ENCODE measurements at places on chromosomes 1 and 21.

DNA sequence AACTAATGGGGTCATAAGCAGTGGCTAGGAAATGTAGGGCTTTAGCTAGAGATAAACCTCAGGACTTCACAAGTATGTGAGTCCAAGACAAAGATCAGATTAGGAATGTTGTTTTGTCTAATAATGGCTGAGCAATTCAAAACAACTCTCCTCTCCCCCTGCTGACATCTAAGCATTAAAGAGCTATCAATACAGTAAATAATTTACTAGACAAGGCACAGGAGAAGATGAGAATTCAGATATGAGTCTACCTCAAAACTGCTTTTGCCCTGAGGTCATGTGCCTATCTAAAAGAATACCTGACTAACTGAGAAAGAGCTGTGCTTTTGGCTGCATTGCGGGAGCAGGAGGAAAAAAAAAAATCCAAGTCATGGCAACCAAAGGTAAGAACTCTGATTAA, 86.8 kb downstream of the SPATA17 start:
- peak; percentile 40 for DNase-seq

- DNase-seq = no peak
These were observed 3.8 kb downstream of the LMNA start for GRCh38 chr1:156118177-156118868.

- no peak for DNase-seq
These were observed 33.2 kb upstream of the RUNX3 start for GRCh38 chr1:24963099-24963872.

DNA sequence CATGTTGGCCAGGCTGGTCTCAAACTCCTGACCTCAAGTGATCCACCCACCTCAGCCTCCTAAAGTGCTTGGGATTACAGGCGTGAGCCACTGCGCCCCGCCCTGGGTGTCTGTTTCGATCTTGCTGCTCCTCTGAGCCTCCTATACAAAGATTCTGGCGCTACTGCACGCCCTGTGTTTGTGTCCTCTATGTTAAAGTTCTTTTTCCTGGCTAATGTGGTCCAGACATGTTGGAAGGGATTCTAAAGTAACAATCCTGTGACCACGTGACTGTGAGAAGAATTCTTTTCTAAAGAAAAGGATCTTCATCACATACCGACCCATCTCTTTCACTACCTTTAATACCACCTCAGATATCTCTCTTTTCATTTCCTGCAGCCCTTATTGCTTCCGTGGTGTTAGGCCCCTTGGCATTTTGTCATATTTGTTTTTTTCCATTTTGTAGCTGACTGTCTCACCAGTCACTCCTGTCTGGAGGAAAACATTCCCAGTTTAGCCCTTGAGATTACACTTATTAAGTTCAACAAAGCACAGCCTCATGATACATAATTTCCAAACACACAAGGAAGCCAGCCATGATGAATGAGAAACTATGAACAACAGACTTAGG, 27.2 kb upstream of the ENO1 start:
- no peak for DNase-seq

DNA sequence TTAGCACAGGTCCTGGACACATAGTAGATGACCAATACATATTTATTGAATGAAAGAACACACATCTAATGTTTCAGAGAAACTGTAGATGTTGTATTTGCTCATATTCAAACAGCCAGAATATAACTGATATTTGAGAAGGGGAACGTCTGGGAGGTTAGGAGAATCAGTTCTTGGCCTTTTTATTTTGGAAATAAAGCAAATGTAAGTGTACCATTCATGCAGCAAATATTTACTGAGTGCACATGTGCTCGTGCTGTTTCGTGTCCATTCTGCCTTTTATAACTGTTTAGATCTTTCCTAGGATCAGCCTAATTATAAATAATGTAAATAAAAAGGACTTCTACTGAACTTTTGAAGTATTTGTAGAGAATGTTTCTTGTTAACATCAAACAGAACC, 103.8 kb downstream of the GREM2 start:
- DNase-seq = no peak

- no peak for DNase-seq
These were observed 376 bp downstream of the AVPR1B start for GRCh38 chr1:206116873-206117150.

GRCh38 chr21:14824126-14824525, 240.7 kb downstream of the NRIP1 start:
- no peak for DNase-seq

- no peak for DNase-seq
These were observed 16.4 kb downstream of the CD2 start for GRCh38 chr1:116770625-116771024.

- peak; percentile 5 for DNase-seq
These were observed 2.5 kb upstream of the ST3GAL3 start for GRCh38 chr1:43704838-43705237.

DNA sequence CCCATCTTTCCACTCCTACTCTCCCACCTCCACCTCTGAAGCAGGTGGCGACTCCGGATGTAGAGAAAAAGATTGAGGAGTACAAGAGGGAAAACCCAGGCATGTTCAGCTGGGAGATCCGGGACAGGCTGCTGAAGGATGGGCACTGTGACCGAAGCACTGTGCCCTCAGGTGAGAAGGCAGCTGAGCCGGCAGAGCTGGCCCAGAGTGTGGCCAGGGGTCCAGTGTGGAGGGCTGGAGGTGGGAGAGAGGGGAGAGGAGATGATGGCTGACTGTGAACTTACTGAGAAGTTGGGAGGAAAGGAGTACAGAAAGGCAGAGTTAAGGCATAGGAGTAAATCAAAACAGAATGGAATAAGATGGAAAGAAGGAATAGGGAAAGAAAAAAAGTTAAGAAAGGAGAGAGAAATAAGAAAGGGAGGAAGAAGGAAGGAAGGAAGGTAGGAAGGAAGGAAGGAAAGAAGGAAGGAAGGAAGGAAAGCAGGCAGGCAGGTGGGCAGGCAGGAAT, 4.5 kb downstream of the PAX7 start:
- DNase-seq = no peak

DNA sequence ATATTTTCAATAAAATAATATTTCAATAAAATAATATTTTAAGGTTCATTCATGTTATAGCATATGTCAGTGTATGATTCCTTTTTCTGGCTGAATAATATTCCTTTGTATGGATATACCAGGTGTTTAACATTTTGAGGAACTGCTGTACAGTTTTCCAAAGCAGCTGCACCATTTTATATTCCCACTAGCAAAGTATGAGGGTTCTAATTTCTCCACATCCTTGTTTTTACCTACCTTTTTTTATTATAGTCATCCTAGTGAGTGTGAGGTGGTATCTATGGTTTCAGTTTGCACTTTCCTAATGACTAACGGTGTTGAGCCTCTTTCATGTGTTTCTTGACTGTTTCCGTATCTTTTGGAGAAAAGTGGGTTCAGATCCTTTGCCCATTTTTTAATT, 5.2 kb downstream of the DEGS1 start:
- DNase-seq = no peak

DNA sequence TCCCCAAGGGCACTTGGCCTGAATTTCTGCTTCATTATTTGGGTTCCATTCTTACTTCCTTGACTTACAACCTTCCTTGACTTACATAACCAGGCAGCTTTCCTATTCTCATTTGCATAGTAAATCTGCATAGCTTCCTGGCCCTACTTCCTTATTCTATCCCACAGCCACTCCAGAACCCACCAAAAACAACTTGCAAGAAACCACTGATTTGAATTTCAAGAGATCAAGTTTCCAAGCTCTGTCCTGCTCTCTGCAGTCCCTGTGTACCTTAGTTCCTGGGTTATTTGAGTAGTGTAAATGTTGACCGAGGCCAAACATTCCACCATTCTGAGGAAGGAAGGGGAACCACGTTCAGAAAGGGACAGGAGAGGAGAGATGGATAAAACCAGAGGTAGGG, 603.3 kb downstream of the PTPRC start:
- DNase-seq = no peak

GRCh38 chr21:39696618-39697017, 48.4 kb upstream of the IGSF5 start:
- DNase-seq = no peak

DNA sequence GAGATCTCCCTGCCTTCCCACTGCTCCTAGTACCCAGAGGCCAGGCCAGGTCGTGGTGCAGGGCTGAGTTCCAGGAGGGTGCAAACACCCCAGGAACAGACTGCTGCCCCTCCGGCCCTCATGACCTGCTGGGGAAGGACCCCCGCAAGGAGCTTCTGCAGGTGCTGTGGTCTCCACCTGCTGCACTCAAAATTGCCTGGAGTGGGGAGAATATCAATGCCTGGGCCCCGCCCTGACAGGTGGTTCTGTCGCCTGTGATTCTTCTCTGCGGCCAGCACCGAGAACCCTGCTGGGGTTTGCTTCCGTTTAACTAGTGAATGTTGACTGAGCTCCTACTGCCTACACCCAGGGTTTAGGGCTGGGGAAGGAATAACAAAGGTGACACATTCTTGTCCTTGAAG, 2.1 kb upstream of the TFF3 start:
- no peak for DNase-seq

- no peak for DNase-seq
These were observed 145.3 kb downstream of the NTNG1 start for GRCh38 chr1:107286125-107286524.

DNA sequence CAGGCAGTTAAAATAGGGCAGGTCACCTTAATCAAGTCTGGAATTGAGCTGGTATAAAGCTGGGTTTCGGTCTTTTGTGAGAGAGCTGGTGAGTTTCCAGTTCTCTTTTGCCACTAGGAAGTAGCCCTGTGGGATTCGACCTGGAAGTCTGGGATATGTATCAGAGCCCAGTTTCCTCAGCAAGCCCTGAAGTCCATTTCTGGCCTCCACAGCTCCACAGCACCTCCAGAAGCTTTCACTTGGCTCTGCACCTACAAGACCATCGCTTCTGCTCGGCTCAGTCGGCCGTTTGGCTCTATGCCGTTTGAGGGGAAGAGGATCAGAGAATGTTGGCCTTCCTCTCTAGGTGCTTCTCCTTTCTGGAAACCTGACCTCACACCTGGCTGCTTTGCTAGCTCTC, 148.0 kb downstream of the GALNT2 start:
- peak; percentile 5 for DNase-seq

- no peak for DNase-seq
These were observed 63.2 kb downstream of the RERE start for GRCh38 chr1:8754247-8754650.

GRCh38 chr1:54716299-54717047, 812 bp downstream of the TTC4 start:
- peak; percentile 54 for DNase-seq

- no peak for DNase-seq
These were observed 1.9 kb downstream of the PABPC4 start for GRCh38 chr1:39574646-39575045.

- no peak for DNase-seq
These were observed 27.2 kb downstream of the C8B start for GRCh38 chr1:56938646-56939045.

DNA sequence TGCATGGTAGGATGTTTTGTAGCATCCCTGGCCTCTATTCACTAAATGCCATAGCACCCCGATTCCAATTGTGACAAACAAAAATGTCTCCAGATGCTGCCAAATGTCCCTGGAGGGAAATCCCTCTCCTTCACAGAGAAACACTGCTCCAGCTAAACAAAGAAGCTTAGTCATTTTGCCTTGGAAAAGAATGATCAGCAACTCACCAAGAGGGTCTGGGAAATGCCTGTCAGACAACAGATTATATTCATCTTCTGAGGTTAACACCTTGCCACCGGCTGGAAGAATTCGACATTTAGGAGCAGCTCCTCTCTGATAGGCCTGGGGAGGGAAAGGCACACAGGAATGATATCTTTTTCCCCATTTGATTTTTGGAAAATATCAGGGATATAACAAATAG, 84.4 kb downstream of the NIBAN1 start:
- DNase-seq = no peak

DNA sequence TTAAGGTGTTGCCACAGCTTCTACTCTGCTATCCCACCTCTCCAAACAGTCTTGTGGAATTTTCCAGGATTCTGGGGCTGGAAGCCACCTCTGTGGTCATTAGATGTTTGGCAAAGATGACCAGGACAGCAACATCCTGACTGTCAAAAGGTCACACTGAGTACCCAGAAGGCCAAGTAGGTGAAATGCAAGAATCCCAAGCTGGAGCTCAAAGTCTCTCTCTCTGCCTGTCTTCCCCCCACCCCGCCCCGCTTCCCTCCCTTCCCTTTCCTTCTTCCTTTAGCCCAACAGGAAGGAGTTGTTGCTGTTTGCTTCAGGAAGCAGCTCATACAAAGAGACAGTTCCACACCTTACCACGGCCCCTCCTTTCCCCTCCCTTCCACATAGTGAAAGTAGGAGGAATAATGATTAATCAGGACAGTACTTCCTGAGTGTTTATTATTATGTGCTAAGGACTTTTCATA, 75.6 kb upstream of the SLC2A1 start:
- DNase-seq = no peak

DNA sequence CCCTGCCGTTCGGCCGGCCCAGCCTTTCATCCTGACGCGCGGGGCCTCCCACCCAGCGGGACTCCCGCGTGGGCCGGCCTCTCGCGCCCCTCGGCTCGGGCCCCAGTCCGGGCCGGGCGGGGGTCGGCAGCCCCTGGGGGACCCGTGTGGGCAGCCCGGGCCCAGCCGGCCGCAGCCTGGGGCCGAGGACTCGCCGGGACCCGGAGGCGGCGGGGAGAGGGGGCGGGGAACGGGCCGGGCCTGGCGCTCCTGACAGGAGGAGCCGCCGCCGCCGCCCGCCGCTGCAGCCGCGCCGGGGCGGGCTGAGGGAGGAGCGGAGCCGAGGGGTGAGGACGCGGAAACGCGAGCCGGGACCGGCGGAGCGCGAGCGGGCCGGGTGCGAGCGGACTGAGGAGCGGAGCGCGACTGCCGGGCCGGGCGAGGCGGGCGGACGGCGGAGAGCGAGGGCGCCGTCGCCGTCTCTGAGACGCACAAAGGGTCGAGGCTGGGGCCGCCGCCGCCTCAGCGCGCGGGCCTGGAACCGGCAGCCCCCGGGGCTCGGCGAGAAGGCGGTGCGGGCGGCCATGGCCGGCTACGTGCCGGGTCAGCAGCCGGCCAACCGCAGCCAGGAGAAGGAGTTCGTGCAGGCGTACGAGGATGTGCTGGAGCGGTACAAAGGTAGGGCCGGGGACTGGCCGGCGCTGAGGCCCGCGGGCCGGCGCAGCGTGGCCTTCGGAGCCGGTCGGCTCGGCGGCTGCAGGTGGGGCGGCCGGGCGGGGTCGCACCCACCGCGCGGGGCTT, 79.1 kb downstream of the NDUFS5 start:
- DNase-seq = peak; percentile 71

DNA sequence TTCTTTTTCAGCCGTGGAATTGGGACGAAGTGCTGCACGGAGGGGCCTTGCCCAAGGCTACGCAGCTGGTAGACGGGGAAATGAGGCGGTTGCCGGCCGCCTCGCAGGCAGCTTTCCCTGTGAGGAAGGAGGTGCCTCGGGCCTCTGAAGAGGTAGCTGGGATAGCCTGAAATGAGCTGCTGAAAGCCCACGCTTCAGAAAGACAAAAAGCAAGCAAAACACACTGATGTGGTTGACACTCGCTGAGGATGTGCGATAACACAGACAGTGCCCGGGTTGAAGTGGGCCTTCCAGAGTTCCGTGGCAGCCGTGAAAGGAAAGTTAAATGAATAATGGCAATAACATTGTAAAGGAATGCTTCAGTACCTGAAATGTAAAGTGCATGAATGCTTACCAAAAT, 47.2 kb downstream of the S1PR1 start:
- no peak for DNase-seq

Data from ACHN (cell line).